Stimulated activated CD8-positive, alpha-beta memory T cell treated with anti-CD3 and anti-CD28 coated beads, Interleukin-2, amount 100 ng/mL, for 1 hour (primary cell): ENCODE measurements at places on chromosomes 3 and 15.

DNA sequence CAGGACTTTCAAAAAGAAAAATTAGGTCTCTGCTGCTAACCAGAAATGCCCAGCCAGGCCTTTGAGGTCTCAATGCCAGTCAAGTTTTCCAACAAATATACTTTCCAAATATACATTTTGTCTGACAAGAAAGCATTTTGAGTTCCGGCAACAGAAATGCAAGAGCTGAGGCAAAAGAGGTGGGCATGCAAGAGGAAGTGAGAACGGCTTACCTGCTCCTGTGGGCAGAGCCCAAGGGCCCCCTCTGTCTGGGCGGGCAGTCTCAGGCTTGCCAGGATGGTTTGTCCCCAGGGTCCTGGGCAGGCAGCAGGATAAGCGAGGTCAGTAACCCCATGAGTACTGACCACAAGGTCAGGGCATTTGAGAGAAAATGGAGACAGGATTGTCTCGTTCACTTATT, 136.1 kb upstream of the TOPAZ1 start:
- no peak for DNase-seq

GRCh38 chr3:80993241-80993945, 768.1 kb downstream of the GBE1 start:
- no peak for DNase-seq

- DNase-seq: no peak
Observed at GRCh38 chr3:54372232-54372631, 249.9 kb downstream of the CACNA2D3 start.

DNA sequence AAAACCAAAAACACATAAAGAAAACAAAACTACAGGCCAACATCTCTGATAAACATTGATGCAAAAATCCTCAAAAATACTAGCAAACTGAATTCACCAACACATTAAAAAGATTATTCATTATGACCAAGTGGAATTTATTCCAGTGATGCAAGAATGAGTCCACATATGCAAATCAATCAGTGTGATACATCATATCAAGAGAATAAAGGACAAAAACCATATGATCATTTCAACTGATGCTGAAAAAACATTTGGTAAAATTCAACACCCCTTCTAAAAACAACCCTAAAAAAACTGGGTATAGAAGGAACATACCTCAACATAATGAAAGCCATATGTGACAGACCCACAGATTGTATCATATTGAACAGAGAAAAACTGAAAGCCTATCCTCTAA, 265.6 kb upstream of the DCBLD2 start:
- no peak for DNase-seq

DNA sequence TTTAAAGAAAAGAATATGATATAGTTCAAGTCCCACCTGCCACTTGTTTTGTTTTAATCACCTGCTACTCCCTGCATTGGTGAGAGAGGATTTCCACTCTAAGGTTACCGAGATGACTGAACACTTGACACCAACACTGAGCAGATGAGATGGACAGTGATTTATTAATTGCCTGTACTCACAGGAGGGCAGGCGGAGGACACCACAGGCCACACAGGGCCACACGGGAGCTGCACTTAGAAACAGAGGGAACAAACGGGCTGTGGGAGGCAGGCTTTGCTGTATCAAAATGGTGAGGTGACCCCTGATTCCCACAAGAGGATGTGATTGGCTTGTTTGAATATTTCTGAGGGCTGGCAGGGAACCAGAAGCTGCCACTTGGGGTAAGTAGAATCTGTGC, 10.8 kb downstream of the MINAR1 start:
- DNase-seq: no peak
